ENCODE measurements at places on chromosomes 2 and 18. TPM values are rescaled to one million over a fixed set of nuclear protein-coding genes. Genes with fewer than 3 reads are reported as not detected.

The APCDD1 gene
- total RNA-seq: 41.6 TPM

DNA sequence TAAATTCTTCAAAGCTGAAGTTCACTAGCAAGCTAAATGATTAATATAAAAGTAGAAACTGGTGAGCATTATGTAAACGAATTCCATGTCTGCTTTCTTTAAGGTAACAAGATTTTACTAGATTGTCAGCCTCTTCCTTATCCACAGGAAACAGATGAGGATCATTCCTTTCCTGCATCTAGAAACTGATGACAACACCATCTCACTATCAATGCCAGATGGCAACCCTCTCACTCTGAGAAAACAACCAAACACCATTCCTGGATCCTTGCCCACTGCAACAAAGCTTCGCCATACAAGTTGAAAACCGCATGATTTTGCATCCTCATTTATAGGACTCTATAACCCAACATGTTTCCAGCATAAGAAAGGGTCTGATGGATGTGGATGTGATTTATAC lies 122.9 kb downstream of the ZNF521 start:
- peak; percentile 62 for DNase-seq

DNA sequence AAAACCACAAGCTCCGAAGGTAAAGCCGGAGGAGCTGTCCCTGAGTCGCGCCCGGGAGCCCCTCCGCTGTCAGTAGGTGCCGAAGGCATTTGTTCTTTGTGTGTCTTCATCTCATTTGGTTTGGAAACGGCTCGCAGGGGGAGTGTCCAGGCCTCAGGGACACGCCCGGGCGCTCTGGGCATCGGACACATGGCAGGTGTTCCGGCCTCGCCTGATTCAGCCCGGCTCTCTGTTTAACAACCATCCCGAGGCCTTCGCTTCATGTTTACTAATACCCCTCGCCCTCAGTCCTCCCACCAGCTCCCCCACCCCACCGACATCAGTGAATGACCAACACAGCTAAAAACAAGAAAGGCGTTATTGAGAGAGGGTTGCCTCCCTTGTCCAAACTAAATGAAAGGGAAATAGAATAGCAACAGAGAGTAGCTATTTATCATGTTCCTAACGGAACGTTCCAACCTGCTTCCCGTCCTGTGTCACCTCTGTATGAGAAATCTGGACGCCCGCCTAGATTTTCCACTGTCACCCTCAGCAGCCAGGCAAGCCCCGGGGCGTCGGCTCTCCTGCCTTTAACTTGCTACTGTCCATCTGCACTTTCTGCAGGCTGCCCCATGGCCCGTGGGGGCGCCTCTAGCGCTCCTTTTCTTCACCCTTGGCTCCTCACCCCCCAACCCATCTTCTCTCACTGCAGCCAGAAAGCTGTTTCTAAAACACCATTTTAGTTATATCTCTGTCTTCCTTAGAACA lies 73.9 kb downstream of the MYCN start:
- DNase-seq: no peak

GRCh38 chr2:107634172-107634571 lies 192.5 kb upstream of the RGPD4 start:
- no peak for DNase-seq

DNA sequence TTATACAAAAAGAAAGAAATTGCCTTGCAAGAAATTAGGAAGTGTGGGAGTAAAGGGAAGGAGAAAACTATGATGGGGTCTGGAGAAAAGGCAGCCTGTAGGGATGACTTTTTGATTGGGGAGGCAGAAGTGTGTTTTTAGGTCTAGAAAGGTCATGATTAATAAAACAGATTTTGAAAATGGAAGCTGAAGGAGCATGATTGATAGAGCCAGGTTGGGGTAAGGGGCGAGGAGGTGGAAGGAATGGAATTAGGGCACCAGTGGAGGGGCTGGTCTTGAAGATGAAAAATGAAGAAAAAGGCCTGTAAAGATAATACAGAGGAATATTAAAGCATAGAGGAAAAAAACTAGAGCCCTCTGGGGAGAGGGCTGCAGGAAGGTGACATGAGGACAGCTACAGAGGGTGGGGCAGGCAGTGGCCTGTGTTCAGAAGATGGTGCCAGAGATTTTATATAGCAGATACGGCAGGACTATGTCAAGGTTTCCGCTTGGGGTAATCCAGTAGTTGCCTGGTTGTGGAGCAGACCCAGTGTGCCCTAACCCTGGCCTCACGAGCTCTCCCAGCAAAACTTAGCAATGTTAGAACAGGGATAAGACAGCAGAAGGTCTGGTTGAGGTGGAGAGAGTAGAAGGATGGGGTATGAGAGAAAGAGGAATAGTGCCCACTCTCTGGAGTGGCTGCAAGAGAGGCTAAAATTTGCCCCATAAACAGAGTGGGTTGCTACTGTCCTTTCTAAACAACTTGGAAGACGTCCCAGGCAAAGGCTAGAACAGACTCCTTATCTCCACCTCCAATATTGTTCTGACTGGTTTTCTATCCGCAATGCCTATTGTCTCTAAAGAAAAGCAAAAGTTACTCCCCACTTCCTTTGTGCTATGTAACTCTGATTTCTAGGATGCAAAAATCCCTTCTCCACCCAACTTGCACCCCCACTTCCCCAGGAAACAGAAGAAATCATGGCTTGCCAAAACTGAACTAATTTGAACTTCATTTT lies 287.3 kb downstream of the AGPS start:
- DNase-seq: no peak

- DNase-seq: no peak
Measured at GRCh38 chr2:203637471-203638167, 68.8 kb upstream of the CD28 start.

- DNase-seq: no peak
Measured at GRCh38 chr2:12871694-12872315, 155.1 kb downstream of the TRIB2 start.
